ENCODE measurements at places on chromosomes 4 and X.

GRCh38 chr4:146633471-146633800 is 5.3 kb upstream of the POU4F2 start:
- no peak for DNase-seq

DNA sequence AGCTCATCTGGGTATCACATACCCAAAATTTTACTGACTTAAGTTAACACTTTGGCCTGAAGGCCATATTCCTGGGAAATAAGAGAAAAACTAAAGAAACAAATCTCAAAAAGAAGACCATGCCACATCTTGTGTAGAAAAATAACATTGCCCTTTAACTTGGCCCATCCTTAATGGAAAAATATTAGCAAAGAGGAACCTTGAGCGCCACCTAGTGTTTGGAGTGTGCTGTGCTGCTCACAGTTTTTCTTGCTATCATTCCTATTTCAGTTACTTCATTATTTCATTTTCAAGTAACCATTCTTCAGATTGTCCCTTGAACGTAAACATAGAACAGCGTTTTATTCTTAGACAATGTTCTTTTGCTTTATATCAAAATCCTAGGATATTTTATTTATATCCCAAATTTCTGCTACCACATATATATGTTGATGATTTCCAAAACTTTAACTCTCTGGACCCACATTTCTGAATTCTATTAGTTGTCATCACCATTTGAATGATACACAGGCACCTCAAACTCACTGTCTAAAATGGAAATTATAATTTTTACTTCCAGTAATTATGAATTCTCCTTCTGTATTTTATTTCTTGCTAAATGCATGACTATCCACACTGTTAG is 999.0 kb upstream of the ADGRL3 start:
- DNase-seq, result peak; percentile 85

DNA sequence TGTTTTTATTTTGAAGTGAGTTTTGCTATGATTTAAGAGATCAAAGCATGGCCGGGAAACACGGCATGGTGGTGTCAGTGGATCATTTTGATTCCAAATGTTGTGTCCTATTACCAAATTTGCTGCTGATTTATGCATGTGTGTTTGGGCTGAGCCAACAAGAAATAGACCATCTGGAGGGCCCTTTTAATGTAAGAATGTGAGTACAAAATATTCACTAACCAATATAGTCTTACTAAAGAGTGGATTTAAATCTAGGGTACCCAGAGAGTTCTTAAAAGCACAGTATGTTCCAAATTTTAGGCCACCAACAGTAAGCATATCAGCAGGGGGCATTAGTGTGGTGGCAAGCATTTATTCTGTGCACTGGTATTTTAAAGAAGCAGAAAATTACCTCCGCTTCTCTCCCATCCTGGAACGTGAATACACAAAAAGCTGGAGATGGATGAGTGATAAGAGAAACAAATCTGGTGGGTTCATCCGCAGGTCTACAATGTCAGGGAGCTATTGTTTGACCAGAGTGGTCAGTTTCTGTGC is 444.4 kb upstream of the IGFBP7 start:
- DNase-seq, result no peak

DNA sequence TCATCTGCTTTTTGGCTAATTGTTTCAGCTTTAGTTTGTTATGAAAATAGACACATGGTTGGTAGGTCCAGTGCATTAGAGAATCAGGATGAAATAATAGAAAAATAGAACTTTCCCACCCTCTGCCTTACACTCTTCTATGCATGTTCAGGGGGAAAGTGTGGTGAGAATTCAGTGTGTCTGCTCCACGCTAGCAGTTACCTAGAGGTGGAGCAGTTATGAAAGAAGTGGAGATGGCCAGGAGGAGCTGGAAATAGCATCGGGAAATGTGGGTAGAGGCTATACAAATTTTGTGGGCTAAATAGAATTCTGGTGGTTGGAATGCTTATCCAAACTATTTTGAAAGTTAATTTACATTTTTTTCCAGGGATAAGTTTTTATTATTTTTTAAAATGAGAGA is 91.4 kb upstream of the MAD2L1 start:
- no peak for DNase-seq

DNA sequence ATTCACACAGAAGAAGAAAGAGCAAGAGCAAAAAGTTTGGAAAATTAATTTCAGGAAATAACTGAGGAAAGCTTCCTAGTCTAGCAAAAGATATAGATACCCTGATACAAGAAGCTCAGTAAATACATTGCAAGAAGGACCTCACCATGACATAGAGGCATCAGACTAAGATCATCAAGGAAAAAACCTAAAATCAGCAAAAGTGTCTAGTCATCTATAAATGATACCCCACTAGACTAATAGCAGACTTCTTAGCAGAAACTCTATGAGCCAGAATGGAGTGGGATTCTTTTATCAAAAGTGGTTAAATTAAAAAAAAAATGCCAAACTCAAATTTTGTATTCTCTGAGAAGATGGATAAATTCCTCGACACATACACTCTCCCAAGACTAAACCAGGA is 10.5 kb upstream of the APOOL start:
- DNase-seq, result no peak

DNA sequence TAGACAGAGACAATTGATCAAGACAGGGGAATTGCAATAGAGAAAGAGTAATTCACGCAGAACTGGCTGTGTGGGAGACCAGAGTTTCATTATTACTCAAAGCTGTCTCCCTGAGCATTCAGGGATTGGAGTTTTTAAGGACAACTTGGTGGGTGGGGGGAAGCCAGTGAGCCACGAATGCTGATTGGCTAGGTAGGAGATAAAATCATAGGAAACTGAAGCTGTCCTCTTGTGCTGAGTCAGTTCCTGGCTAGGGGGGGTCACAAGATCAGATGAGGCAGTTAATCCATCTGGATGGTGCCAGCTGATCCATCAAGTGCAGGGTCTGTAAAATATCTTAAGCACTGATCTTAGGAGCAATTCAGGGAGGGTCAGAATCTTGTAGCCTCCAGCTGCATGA is 358.6 kb downstream of the GPM6A start:
- DNase-seq, result no peak

- peak; percentile 82 for DNase-seq
Measured at GRCh38 chr4:77193511-77194102, 36.6 kb downstream of the CCNG2 start.

DNA sequence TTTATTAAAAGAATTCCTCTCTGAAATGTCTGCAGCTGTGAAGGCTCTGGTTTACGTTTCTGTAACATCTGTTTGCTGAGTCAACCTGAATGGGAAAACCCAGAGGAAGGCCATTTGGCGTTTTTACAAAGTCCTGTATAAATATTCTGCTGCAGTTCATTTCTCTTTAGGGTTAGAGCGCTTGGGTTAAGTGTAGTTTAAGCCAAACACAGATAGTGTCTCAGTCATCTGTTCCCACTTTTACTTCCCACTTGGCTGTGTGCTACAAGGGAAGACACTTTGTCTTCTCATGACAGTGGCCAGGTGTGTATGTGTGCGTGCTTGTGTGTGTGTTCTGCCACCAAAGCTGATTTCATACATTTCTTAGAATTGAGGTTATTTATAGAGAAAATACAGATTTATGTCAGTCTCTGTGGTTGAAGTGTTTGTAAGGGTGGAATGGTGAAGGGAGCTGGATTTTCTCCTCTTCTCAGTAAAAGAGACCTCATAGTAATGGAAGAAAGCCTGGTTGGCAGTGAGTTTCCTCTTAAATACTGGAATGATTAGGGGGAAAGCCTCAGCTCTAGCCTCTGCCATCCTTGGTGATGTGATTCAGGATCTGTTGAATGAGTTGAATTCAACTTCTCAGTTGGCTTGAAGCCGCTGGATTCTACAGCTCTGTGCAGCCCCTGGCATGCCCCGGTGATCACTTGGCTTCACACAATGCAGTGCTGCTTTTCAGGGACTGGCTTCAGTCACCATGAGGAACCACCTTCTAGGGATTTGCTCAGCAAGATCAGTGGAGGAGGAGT is 50.6 kb downstream of the JADE1 start:
- no peak for DNase-seq

- DNase-seq, result no peak
Measured at GRCh38 chr4:40987151-40987550, 227.2 kb downstream of the APBB2 start.

DNA sequence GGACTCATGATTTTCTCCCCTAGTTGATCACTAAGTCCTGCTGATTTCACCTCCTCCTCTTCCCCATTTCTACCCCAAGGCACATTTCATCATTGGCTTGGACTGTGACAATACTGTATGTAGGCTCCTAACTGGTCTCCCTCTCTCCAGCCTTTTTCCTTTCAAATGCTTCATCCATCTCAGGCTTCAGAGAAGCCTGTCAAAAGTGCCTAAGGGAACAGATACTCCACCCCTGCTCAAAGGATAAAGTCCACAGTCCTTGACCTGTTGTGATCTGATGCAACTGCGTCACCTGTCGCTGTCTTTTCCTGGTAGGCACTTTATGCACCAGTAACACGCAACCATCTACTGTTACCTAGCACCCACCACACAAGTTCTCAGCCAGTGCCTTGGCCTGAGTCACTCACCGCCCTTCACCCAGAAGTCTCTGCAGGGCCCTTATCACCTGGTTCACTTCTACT is 12.8 kb downstream of the SCARB2 start:
- DNase-seq, result peak; percentile 94

GRCh38 chrX:22202251-22202650 is 70.5 kb upstream of the CBLL2 start:
- no peak for DNase-seq

GRCh38 chr4:10981096-10981495 is 296.5 kb upstream of the CLNK start:
- DNase-seq, result no peak

DNA sequence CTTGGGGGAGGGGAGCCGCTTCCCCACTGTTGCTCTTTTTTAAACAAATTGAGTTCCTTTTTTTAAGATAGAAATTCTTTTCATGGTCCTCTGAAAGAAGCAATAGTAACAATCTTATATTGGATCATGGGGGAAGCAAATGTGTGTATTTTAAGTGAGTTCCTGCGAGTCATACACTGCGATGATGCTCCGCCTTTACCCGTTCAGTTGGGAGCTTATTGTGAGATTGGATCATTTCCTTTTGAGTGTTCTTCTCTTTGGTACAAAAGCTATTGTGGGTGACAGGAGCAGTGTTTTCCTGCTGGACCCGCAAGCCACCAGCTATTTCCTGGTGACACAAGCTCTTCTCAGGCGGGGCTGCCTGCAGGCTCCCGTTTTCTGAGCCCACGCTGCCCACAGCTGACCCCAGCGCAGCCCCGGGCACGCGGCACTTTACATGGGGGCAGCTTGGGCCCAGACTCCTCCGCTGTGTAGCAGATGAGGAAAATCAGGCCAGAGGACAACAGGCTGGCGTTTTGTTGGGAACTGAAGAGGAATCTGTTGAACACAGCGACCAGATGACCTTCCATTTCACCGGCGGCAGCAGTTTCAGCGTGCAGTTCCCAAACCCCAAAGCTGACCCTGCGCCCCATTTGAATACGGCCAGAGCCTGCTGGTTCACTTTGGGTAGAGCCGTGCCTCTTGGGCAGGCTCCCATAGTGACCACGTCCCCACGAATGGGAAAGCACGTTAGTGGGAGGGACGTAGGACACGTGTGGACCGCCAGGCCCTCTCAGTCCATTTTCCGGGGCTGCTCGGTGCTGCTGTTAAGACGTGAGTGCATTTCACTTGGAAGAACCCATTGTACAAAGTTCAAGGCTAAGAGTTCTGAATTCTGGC is 12.2 kb downstream of the TADA2B start:
- DNase-seq, result no peak
